ENCODE measurements at places on chromosomes 11 and 22.

DNA sequence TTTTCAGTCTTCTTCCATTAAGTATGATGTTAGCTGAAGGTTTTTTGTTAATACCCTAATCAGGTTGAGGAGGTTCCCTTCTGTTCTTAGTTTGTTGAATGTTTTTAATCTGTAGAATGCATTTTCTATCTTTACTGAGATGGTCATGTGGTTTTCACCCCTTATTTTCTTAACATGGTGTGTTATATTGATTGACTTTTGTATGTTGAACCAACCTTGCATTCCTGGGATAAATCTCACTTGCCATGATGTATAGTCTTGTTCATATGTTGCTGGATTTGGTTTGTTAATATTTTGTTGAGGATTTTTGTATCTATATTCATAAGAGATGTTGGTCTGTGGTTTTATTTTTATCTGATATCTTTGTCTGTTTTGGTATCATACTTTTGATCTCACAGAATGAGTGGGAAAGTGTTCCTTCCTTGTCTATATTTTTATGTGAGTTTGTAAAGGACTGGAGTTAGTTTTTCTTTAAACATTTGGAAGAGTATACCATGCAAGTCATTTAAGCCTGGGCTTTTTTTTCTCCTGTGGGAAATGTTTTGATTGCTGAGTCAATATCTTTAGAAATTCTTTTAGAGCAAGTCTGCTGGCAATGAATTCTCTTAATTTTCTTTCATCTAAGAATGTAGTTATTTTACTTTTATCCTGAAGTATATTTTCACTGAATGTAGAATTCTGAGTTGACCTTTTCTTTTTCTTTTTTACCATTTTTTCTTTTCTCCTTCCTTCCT lies 5.5 kb upstream of the P4HA3 start:
- DNase-seq = no peak

DNA sequence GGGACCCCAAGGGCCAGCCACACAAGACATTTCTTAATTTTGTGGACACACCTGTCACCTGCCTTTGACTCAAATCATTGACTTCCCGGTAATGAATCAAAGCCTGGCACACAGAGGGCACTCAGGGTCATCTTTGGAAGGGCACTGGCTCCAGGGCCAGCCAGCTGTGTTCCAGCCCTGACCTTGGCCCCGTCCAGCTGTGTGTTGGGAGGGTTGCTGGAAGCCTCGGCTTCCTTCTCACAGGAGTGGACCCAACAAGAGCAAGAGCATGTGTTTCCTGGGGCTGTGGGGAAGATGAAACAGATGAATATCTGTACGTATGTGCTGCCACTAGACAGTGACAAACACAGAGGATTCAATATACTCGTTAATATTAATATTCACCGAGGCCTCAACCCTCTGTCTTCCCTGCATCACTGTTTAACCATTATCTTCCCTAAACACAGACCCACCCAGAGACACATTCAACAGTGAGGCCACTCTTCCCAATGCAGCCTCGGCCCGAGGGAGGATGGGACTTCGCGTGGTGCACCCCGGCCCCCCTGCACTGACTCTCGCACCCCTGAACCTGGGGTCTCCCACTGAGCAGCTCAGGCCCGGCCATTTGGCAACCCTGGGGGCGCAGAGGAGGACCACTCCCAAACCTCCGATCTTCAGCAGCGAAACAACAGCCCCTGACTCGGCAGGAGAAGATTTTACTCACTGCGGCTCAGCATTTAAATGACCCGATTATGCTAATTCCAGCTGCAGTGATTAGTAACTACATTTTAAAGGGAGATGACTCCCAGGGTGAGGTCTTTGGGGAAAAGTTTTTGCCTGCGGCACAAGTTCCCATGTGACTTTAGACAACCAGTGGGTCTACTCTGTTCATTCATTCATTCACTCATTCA lies 45.7 kb downstream of the PHF21B start:
- no peak for DNase-seq

DNA sequence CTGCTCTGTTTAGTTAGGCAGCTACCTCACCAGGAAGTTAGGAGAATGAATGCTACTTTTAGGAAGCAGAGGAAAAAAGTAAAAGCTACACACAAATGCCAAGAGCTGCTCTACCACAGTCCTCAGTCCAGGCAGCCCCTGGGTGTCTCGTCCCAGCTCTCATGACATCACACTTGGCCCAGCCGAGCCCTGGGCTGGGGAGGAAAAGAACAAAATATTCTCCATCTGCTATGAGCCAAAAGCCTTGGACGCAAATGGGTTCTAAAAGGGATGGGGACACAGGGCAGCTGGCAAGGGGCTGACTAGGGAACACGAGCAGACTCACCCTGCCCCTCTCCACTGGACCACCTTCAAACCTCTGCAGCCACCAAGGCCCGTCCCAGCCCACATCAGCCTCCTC lies 26.1 kb downstream of the TMEM184B start:
- no peak for DNase-seq

- DNase-seq = no peak
Measured at GRCh38 chr11:5992150-5992549, 5.4 kb upstream of the OR52L1 start.

GRCh38 chr11:125338886-125339811 lies 156.9 kb downstream of the FEZ1 start:
- DNase-seq = no peak

DNA sequence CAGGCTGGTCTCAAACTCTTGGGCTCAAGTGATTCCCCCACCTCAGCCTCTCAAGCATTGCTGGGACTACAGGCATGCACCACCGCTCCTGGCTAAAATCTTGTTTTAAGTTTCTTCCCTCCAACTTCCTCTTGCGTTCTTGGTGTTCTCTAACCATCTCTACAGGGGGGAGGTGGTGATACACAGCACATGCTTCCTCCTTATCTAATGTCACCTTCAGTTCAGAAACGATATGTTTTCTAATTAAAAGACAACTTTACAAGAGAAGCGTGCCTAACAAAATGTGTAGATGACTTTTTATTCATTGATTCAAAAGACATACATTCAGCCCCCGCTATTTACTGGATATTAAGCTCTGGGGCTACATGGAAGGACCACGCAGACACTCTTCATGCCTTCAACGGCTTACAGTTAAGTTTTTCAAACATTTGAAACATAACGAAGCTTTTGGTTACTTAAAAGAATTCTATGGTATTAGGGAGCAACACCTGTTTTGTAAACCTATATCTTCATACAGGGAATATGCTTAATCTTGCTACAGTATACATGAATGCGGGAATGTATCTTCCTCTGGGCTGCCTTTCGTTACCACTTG lies 933 bp upstream of the DLAT start:
- DNase-seq = peak; percentile 45

DNA sequence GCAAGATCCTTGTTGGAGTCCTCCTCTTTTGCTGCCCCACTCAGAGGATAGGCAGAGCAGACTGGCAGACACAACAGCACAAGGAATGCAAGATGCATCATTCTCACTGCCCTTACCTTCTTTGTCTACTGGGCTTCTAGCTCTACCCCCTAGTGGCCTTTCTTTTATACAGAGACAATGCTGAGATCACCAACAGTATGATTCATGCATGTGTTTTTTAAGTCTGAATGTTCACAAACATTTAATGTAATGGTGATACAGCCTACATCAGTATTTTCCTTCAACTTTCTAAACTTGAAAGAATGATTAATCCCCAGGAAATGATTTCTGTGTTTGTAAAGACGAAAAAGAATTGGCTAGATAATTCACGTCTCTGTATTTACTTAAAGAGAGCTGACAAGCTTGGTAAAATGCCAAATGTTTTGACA lies at the start of gene MMP10:
Gene MMP10 (minus strand): TSS at position 138 of the 428 bp plus-strand sequence. CDS start 37 bp downstream, at position 101.
- DNase-seq = no peak
